Left cardiac atrium (tissue), 4 donors: ENCODE measurements at places on chromosomes 2 and 18. TPM values are rescaled to one million over a fixed set of nuclear protein-coding genes. Genes with fewer than 3 reads are reported as not detected.
A peak's percentile ranks its signal among the peaks of the same experiment; 100 is the strongest.

SERPINB13 gene
- not detected for total RNA-seq

IL18R1 gene
- 5.5 TPM for total RNA-seq

DNA sequence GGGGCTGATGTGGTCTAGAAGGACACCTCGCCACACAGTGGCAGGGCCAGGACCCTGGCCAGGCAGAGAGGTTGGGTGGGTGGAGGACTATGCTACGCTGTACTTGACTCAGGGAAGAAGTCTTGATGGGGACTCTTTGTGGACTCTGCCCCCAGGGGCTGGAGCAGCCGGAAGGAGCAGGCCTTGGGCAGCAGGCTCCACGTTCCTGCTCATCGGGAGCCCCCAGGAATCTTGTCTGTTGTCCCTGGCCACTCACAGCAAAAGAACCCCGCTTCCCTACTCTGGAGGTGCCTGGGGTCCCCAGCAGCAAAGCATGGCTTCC lies 79.0 kb downstream of the POLR1A start:
- peak; percentile 13 for DNase-seq

DNA sequence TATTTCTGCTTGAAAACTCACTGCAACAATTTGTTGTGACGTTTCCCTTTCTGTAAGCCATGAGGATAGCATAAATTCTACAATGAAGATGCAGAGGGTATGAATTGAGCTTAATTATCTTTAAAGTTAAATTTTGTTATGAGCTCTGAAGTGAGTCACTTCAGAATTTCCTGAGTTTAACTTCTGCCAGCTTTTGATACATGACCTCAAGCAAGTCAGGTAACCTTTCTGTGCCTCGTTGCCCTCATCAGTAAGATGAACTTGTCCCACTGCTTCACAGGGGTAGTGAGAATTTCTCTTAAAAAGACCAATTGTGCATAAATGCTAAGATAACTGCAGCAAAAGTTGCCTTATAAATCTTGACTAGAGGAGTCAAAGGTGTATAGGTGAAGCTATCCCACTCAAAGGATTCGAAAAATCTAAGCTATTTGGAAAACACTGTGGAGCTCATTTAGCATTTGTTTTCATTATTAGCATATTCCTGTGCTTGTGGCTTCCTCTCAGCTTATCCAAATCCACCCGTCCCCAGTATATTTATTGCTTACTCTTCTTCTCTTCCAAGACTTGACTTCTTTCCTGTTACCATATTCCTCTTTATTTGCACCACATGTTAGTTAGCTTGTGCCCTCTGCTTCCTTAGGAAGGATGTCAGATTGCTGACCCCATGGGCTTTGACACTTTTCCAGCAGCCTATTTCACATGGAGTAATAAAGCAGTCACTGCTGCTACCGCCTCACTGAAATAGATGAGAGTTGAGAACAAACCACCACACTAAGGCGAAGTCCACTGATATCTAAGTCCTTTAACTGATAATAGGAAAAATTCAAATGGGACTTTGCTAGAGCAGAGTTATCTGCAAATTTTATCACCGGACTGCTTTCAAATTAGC lies 428.6 kb downstream of the ERBB4 start:
- no peak for DNase-seq

DNA sequence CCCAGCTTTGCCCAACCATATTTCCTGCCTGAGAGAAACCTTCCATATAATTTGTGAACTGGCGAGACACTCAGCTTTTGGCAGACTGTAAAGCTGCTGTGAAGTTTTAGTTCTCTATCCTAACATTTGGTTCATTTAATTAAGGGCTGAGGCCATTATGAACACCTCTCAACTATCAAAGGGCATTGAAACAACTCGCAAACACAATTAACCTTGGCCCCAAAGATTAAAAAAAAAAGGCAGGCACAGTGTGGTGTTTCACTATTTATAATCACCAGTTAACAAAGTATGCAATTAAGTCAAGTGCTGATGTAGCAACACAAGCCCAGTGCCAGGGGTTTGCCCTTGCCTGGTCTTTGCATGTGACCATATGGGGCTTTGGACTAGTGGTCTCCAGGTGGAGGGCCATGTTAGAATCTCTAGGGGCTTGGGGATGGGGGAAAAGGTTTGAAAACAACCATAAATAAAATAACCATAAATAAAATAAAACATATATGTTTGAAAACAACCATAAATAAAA lies 297.6 kb upstream of the SKOR2 start:
- no peak for DNase-seq
